ENCODE measurements at places on chromosomes 2 and 18. TPM values are rescaled to one million over a fixed set of nuclear protein-coding genes. Genes with fewer than 3 reads are reported as not detected.

GRCh38 chr18:2908946-2909335 is 62.1 kb downstream of the EMILIN2 start:
- DNase-seq = no peak

- no peak for DNase-seq
Observed at GRCh38 chr2:112709703-112710102, 11.1 kb upstream of the NT5DC4 start.

- DNase-seq = no peak
Observed at GRCh38 chr2:234712421-234712935, 215.6 kb upstream of the ARL4C start.

DNA sequence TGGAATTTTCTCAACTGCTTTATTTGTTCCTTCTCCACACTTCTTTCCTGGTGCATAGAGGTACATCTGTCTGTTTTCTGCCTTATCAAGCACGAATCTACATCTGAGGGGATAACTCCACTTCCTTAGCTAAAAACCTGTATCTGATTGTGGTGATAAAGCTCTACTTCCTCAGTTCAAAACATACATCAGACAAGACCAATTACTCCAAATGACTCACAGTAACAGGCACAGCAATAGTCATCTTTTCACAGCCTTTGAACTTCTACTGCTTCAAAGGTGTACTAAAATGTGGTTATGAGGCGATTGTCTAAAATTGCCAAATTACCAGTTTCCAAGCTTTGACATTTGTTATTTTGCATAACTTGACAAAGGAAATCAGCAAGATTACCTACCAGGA is 803.6 kb upstream of the ZEB2 start:
- no peak for DNase-seq

LYG2 gene
- total RNA-seq = not detected

DNA sequence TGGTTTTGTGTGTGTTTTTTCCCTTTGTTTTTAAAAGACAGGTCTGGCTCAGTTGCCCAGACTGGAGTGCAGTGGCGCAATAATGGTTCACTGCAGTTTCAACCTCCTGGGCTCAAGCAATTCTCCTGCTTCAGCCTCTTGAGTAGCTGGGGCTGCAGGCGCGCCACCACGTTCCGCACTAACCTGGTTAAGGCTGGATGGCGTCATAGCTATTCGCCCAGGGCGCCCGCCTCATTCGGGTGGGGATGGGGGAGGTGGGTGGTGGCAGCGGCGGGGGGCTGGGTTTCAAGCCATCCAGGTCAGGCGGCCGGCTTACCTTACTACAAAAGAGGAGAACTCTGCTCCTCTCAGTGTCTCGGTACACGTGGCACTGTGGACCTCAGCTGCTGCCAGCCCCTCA is 42.8 kb downstream of the EEF1B2 start:
- no peak for DNase-seq

DNA sequence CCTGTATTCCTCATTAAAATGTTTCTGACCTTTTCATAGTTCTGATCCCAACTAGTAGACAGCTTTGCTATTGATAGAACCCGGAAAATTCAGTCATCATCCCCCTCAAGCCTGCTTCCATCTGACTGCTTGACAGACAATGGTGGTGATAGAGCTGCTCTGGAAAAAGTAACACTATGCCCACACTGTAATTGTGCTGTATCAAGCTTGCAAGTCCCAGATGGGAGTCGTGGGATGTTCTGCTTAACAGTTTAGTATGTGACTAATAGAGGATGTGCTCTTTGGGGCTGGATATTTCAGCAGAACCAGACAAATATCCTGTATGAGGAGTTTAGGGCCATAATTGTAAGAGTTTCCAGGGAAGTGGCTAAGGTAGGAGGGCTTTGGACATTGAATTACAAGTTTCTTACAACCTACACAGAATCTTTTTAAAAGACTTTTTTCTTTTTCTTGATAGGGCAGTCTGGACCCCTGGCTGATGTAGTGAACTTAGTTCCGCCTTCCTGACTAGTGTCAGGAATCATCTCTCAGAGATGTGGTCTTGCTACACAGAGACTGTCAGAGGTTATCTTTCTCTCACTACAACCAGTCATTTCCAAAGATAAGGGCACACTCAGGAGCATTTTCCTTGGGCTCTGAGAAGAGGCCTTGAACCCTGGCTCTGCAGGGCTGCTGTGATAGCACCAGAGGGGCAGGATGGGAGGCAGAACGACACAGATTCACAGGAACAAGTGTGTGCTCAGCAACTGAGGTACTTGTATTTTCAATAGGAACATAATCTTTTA is 158.0 kb upstream of the RBMS1 start:
- DNase-seq = no peak

DNA sequence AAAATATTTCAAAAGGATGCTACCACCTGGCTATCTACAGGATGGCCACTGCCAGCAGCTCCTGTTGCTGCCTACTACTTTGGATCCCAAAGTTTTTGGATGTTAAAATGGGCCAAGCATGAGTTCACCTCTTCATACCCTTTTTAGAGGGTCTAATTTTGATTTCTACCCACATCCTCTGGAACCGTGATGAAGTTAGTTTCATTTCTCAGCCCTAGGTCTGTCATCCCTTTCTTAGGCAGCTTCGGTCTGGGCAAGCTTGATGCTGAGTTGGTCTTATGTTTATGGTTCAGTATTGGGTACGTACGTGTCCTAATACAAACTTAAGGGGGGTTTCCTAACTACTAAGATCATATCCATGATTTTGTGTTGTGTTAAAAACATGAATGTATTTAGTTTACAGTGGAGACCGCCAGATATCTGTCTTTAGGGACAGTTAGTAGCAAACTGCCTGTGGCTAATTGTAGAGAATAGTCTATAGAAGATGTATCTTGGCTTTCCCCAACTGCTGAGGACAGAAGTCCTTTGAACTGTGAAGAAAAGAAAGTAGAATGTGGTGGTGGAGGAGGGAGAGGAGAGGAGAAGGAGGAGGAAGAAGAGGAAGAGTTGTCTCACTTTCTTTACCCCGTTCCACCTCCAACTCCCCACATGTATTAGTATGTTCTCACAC is 184.9 kb downstream of the UBE2E3 start:
- no peak for DNase-seq

DNA sequence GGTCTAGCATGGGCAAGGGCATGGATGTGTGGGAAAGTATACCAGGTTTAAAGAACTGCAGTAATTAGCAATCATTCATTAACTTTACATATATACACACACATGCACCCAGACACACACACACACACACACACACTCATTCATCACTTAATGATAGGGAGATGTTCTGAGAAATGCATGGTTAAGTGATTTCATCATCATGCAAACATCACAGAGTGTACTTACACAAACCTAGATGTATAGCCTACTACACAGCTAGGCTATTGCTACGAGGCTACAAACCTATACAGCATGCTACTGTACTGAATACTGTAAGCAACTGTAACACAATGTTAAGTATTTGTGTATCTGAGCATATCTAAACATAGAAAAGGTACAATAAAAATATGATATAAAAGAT is 83.6 kb downstream of the COLEC12 start:
- DNase-seq = no peak

DNA sequence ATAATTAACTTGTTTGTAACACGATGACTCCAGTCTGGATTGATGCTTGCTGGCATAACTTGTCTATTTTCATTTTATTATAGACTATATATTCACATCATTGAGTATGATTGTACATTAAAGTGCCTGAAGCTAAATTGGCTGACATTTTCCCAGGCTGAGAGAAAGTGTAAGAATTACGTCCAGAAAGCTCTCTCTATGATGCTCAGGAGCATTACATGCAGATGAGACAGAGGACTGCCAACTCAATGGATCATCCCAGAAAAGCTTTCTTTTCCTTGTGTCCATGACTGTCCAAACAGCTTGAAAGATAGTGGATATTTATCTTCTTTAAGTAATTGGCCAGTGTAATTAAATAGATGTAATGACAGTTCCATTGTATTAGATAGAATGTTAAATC is 1372.2 kb upstream of the TMEFF2 start:
- DNase-seq = no peak

GRCh38 chr2:9205486-9205885 is 1.1 kb upstream of the ASAP2 start:
- no peak for DNase-seq

- DNase-seq = peak; percentile 30
Observed at GRCh38 chr18:904218-905090, at the start of gene ADCYAP1. Gene ADCYAP1 (plus strand): TSS chr18:904871. CDS start chr18:905387, 516 bp downstream.

All from activated naive CD8-positive, alpha-beta T cell treated with anti-CD3 and anti-CD28 coated beads, Interleukin-2, amount 10 ng/mL, durations not matched to agents 7 days and 5 days (primary cell).